GF-D8 (cell line): ENCODE measurements at places on chromosomes 2 and 18.

DNA sequence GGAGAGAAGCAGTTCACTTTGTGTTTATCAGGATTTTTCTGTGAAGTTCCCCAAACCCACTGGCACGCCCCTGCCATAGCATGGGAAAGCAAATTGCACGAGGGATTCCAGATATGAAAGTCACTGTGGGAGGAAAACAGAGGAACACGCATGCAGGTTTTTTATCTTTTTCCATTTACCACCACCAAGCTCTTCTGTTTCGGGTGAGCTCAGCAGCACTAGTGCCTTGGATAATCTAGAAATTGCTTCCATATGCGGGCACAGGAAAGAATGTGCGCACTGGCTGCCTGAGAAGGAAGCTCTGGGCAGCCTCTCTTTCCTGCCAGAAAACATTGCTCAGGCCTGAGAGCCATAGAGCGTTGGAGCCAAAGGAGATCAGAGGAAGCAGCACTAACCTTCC, 65.9 kb upstream of the WIPF1 start:
- peak; percentile 33 for DNase-seq

GRCh38 chr18:62282188-62282629, 42.9 kb upstream of the TNFRSF11A start:
- no peak for DNase-seq

DNA sequence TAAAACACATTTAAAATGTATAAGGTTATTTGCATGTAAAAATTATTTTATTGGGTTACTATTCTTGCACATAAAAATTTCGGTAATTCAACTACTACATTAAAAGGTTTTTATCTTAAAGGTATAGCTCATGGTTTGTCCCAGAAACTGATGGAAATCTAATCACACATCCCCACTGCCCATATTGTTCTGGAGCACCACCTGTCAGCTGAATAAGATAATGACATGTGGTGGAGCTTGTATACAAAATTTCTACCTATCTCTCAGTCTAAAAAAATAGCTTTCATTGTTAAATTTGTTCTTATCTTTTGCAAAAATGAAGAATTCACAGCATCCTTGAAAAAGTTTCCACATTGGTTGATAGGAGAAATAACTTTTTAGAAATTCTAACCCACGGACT, 18.3 kb downstream of the ERBB4 start:
- no peak for DNase-seq

- DNase-seq = no peak
Observed at GRCh38 chr18:28136071-28136470, 40.9 kb downstream of the CDH2 start.

- DNase-seq = no peak
Observed at GRCh38 chr2:33291278-33292013, 185.0 kb upstream of the RASGRP3 start.
